ENCODE measurements at places on chromosomes 1 and 21.
A peak's percentile ranks its signal among the peaks of the same experiment; 100 is the strongest.

GRCh38 chr1:236129306-236129705, 13.0 kb upstream of the GPR137B start:
- no peak for DNase-seq

GRCh38 chr1:223849352-223850254, 3.9 kb upstream of the TP53BP2 start:
- DNase-seq = no peak

DNA sequence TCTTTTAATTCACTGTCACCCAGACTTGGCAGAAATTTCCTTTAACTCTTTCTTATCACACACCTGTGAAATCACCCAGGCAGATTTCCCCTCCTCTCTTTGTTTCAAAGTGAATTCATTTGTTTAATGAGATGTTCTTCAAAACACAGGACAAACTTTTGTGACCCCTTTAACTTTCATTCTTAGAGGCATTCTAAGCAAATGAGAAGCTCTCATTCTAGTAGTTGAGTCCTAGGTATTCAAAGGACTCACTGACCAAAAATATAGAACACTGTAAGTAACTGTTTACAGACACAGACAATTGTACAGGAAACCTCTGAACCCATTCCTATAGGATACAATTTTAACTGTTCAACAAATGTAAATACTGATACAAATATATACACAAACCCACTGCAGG, 16.9 kb downstream of the LRRC8C start:
- DNase-seq = no peak

- DNase-seq = no peak
Measured at GRCh38 chr1:86912281-86912900, 1.5 kb downstream of the SELENOF start.

GRCh38 chr21:41374867-41375533, 13.2 kb downstream of the MX2 start:
- no peak for DNase-seq

- DNase-seq = no peak
Measured at GRCh38 chr1:153663211-153663610, 4.7 kb downstream of the SNAPIN start.

DNA sequence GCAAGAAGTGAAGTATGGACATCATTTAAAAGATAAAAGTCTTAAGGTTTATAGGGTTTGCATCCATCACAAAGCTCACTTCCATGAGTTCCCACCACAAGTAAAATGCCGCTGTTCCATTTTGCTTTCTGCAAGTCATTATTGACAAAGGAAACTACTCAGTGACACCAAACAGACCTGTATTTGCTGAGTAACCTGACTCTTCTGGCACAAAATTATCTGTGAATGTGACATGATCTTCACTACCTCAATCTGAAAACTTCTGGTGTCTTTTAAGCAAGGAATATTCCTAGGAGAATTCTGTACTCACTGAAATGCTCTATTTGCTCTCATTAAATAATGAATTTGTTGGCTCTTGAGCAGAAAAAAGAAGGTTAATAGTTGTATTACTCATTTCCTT, 1077.4 kb upstream of the ADGRL4 start:
- DNase-seq = no peak

DNA sequence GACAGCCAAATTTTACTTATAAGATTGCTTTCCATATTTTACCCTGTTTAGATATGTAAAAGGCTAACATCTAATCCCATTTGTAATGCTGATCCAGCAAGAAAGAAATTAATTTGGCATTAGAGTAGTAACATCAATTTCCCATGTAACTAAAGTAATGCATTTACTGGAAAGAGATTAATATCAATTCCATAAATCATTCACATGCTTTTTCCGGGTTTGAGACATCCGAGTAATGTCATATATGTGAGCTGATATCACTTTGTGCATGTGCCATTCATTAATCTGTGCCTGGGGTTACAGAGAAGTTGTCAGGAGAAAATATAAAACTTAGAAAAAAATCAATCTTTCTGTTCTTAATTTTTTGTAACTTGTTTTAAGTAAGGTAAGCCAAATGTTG, 206.1 kb downstream of the AGBL4 start:
- no peak for DNase-seq

DNA sequence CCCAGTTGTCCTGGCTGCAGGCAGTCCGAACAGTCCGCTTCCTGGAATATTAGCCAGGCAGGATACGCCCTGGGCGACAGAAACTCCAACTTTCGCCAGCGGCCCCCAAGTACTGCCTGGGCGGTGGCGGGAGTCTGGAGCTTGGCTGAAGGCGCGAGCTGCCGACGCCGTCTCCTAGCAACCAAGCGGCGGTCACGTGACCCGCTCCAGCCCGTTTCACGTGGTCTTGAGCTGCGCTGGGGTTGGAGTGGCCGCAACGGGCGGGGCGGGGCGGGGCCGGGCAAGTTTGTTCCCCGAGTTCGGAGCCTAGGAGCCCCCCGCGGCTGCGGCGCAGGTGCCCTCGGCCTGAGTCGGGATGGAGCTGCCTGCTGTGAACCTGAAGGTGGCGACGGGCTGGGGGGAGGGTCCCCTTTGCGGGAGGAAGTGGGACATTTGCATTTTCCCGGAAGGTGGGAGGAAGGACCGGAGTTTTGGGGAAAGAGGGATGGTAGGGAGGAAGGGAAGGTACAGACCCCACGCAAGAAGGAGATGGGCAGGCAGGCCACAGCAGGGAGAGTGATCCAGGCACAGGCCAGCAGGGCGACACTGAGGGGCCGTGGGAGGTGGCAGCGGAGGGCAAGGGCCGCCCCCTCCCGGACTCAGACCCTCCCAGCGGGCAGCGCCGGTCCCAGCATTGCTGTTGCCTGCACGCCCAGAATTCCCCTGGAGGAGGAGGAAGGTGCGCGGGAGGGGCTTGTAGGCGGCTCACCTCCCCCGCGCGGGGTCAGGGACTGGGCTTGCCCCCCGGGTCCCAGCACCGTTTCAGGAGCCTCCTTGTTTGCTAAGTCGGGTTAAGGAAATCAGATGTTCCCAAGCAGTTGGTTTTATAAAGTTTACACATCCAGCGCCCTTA, at the start of gene AGTRAP:
AGTRAP (plus strand) TSS at position 283 of the 892 bp plus-strand sequence; CDS start at position 356, 73 bp downstream.
- peak; percentile 69 for DNase-seq

GRCh38 chr21:42737951-42738590, 84.7 kb downstream of the PDE9A start:
- DNase-seq = no peak
